ENCODE measurements at places on chromosomes 12 and 14. TPM values are rescaled to one million over a fixed set of nuclear protein-coding genes. Genes with fewer than 3 reads are reported as not detected.

The BBS10 gene
- 13.9 TPM for total RNA-seq

The KRT5 gene
- total RNA-seq: 1.3 TPM

The TMTC2 gene
- 49.8 TPM for total RNA-seq

The ADAMTS20 gene
- under 0.01 TPM for total RNA-seq

The HCAR2 gene
- not detected for total RNA-seq

The COCH gene
- 0.14 TPM for total RNA-seq

The ANKS1B gene
- total RNA-seq: 0.43 TPM

The SLC6A12 gene
- total RNA-seq: not detected

The ASPG gene
- not detected for total RNA-seq

The ADCY6 gene
- total RNA-seq: 43.7 TPM

The HNRNPA1 gene
- 454 TPM for total RNA-seq

The OR6S1 gene
- total RNA-seq: not detected

The SMIM41 gene
- 9.8 TPM for total RNA-seq

The LRIG3 gene
- total RNA-seq: 67.7 TPM

The HOXC5 gene
- not detected for total RNA-seq

The IFNG gene
- not detected for total RNA-seq

The RERG gene
- 0.28 TPM for total RNA-seq

The PRMT5 gene
- 48.5 TPM for total RNA-seq

Data from smooth muscle cell of bladder (primary cell).